Stromal cell of bone marrow (primary cell): ENCODE measurements at places on chromosomes 6 and 20.

GRCh38 chr6:83226517-83226916 is 33.4 kb downstream of the RWDD2A start:
- DNase-seq = peak; percentile 3

GRCh38 chr6:128518434-128519131 is 1.8 kb downstream of the PTPRK start:
- no peak for DNase-seq

DNA sequence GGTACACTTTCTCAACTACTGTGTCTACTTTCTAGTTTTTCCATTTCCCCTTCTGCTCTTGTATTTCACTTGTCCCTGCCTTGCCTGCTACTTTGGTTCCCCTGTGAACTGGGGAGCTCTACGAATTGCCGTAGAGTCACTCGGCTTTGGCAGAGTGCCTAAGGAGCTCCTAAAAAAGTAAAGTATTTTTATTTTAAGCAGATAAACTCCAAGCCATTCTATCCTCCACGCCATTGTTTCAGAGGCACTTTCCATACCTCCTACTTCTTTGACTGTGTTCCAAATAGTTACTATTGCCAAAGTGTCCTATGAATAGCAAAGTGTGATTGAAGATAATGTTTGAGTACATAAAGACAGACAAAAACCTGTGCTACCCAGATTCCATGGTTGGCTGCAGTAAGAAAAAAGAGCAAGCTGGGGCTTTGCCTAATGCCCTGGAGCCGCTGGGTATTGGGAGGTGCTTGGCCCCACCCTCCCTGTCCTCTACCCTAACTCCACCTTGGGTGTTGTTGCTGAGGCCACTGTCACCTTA is 5.1 kb upstream of the MBOAT1 start:
- DNase-seq = no peak

GRCh38 chr20:16107172-16107870 is 465.9 kb downstream of the KIF16B start:
- no peak for DNase-seq

DNA sequence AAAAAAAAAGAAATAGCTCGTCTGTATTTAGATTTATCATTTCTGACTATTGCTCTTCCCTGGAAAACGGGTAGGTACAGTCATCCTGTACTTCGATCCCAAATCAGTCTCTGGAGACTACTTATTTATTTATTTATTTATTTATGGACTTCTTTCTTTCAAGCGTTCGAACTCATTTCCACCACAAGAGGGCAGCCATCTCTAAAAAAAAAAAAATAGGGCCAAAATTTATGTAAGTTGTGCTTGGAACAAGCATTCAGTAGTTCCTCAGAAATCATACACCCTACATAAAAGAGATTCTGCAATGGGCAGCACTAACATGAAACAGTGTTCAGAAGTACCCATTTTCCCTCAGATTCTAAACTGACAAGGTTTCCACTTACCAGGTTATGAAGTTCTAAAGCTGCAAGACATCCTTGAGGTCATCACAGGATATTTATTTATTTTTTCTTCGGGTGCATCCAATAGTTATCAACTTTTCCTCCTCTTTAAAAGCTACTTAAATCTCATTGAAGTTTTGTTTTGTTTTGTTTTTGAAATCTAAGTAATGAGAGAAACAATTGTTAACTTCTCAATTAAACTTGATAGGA is 1.9 kb upstream of the BMP2 start:
- DNase-seq = peak; percentile 47

- DNase-seq = no peak
Measured at GRCh38 chr6:129603741-129604140, 106.2 kb downstream of the ARHGAP18 start.

DNA sequence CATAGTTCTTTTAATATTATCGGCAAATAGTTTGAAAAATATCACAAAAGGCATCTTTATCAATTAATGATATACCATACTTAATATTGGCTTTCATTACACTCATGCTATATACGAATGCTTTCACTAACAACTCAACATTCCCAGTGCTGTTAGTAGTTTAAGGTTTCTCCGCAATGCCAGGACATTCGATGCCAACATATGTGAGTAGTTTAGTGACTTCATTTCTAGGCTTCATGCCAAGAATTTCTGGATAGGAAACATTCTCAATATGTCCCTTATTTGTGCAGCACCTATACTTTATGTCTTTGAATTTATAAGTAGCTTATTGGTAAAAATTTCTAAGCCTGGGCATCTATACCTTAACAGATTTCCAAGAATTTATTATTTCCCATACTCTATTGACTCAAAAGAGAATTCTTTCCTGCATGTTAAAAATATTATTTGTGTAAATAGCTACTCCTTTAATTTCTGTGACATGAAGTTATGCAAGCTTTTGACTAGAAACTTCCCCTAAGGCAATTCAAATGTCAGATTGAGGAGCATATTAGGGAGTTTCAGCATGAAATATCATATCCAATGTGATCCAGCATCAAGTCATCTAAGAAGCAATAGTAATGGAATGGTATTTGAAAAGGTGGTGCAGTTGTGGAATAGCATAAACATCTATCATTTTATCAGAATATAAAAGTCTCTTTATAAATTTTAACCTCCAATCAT is 236.0 kb upstream of the STXBP5 start:
- DNase-seq = peak; percentile 58

DNA sequence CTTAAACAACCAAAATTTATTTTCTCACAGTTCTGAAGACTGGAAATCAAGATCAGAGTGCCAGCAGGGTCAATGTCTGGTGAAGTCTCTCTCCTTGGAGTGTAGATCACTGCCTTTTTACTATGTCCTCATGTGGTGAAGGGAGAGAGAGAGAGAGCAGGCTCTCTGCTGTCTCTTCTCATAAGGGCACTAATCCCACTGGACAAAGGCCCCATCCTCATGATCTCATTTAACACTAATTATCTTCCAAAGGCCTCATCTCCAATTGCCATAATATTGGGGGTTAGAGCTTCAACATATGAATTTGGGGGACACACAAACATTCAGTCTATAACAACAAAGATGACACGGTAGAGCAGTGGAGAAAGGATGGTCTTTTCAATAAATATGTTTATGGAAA is 27.4 kb downstream of the SOBP start:
- no peak for DNase-seq

- no peak for DNase-seq
Measured at GRCh38 chr6:29142309-29142708, 28.4 kb upstream of the OR2J2 start.

- no peak for DNase-seq
Measured at GRCh38 chr6:151288712-151289398, 49.1 kb downstream of the AKAP12 start.

DNA sequence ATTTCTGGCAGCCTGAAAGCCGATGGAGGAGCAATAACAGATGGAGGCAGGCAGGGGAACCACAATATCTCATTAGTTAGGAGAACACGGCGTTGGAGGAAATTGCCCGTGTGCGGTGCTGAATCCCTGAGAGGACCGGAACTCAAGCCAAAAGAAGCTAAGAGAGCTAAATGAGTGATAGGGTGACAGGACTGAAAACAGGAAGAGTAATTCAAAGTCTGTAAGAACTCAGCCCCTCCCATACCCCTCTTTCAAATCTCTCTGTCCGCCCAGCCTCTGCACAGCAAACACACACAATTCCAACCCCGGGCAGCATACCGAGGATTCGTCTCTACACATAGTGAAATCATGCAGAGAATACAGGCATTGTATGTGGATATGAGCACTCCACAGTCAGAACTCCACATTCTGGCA is 2.6 kb upstream of the IPCEF1 start:
- DNase-seq = no peak

DNA sequence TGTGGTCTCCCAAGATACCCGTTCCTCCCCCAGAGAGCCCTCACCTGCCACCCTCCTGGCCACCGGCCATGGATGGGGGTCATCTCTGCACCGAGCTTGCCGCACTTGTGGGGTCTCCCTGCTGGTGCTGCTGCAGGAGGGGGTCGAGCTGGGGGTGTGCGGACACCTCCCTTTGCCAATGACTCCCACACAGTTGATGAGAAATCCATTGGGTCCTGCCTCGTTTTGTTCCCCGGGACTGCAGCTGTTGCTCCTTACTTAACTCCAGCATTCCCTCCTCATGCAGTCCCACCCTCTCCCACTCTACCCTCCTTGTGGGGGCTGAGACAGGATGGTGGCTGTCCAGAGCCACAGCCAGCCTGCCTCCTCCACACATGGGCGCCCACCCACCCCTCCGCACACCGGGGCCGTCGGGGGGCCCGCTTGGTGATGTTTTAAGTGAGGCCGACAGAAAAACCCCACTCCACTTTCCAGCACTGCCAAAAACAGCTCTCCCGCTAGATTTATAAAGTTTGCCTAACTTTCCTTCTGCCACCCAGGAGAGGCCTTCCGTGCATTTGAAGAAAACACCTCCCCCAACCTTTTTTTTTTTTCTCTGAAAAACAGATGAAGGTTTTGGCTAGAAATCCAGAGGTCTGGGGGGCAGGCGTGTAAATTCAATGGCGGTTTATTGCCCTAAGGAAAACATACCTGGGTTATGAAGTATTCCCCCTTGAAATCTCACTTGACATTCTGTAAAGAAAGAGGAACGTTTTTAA is 53.5 kb upstream of the APCDD1L start:
- no peak for DNase-seq

- DNase-seq = no peak
Measured at GRCh38 chr20:16520154-16520553, 53.1 kb downstream of the KIF16B start.

- no peak for DNase-seq
Measured at GRCh38 chr6:36122495-36123269, 7.6 kb upstream of the MAPK13 start.

DNA sequence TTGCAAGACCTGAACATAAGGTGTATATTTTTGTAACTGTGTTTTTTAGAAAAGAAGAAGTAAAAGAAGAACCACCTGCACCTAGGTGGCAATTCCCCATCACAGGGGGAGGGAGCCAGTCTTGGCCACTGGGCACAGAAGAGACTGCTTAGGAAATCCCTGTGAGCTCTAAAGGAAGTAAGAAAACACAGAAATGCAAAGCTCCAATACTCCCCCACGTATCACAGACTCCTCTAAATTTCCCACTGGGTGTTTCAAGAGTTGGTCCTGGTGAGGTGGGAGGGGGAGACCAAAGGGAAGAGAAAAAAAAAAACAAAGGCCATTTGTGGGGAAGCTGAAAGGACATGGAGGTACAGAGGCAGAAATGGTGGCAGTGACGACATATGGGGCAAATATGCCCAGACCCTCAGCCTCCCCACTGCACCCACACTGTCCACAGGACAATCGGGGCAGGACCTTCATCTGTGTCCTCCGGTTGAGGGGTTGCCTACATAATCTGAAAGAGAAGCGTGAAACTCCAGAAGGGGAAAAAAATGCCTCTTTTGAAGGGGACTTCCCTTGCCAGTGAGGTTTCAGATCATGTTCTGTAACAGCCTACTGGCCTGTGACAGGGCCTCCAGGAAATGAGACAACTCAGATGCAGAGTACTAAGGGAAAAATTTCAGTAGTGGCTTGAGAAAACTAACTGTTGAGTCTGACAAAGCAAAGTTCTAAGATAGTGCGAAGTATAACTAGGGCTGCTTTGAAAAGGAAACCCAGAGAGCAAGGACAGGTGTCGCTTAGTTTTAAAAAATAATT is 226.2 kb upstream of the MARCKS start:
- DNase-seq = no peak

DNA sequence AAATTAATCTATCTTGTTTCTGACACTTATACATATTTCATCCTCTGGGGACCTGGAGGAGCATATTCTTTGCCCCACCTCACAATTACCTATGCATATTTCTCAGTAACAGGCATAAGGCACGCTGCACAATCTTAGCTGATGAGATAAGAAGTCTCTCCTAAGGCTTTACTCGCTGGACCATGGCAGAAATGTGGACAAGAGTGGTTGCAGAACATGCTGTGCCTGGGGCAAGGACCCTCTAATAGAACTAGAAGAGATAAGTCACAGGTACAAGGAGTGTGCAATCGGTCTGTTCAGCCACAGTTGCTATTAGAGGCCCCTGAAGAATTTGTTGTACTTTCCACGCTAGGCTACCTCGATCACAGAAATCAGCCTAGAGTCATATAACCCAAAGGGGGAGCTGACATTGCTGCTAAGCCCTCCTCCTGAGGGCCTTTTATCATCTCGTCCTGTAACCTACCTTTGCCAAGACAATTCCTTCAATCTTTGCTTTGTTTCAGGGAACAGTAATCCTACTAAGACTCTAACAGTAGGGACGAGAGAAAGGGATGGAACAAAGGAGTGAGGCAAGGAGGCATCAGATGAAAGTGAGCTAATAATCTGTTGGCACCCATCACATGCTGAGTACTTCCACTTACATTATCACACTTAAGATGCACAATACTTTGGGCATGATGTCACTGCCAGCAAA is 16.1 kb upstream of the DEFB129 start:
- no peak for DNase-seq

- DNase-seq = no peak
Measured at GRCh38 chr20:32906200-32906599, 47.5 kb downstream of the EFCAB8 start.

- no peak for DNase-seq
Measured at GRCh38 chr20:37912874-37913273, 9.9 kb downstream of the VSTM2L start.

- DNase-seq = no peak
Measured at GRCh38 chr6:49782725-49783124, 4.4 kb downstream of the PGK2 start.

- DNase-seq = no peak
Measured at GRCh38 chr20:45685896-45686295, 15.9 kb upstream of the WFDC11 start.

DNA sequence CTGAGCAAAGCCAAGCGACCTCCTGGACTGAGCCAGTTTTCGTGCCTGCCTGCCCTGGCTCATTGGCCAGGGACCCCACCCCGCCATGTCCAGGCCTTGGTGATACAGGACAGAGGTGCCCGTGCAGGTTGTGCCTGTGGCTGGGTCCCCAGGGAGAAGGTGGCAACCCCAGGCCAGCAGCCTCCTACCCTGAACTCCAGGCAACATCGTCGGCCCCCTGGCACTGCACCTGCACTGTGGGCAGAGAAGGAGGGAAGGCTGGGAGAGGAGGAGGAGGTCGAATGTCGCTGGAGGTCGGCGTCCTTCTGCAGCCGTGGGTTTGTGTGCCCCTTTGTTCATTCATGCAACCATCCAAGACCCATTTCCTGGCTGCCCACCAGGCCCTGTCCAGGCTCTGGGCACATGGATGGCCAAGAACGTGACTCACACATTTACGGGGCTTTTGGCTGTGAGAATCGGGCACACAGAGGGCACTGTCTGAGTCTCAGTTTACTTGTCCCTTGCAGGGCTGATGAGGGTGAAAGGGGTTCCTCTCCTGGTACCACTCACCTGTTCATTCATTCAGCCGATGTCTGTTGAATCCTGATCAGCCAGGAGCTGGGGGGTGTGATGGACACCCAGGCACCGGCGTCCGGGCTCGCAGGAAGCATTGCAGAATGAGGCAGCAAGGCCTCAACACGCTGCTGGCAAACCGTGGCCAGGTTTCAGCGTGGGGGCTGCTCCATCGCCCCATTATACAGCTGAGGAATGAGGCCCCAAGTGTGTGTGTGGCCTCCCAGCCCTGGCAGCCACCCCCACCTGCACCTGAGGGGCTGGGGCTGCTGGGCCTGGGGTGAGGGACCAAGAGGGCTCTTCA is 2.3 kb upstream of the RBBP8NL start:
- no peak for DNase-seq
